NCI-H1105 treated with DMSO at 0.1 percent for 48 hours (cell line): ENCODE measurements at places on chromosomes 12 and 14.

DNA sequence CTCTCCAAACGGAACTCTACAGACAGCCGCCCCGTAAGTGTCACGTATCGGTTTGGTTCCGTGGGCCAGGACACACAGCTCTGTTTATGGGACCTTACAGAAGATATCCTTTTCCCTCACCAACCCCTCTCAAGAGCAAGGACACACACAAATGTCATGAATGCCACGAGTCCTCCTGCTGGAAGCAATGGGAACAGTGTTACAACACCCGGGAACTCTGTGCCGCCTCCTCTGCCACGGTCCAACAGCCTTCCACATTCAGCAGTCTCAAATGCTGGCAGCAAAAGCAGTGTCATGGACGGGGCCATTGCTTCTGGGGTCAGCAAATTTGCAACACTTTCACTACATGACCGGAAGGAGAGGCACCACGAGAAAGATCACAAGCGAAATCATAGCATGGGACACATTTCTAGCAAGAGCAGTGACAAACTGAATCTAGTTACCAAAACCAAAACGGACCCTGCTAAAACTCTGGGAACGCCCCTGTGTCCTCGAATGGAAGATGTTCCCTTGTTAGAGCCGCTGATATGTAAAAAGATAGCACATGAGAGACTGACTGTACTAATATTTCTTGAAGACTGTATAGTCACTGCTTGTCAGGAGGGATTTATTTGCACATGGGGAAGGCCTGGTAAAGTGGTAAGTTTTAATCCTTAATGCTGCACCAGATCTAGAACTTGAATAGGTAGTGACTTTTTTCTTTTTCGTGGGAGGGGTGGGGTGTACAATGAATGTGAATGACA is 69.7 kb downstream of the WDR20 start:
- DNase-seq = no peak

DNA sequence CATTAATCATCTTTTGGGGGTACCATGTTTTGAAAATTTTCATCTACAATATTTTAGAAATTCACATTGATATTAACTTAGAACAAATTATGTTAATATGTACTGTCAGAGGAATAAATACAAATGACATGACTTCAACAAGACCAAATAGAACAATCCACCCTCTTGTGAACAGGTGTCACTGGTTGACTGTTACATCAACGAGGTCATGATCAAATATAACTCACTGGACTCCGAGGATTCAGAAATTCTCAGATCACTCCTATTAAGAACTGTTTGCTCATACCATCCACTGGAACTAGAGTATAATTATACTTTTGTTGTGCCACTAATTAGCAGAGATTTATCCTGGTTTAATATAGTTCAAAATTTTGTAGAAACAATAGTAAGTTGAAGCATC is 318.8 kb downstream of the PRKD1 start:
- DNase-seq = peak; percentile 11

- DNase-seq = no peak
Measured at GRCh38 chr12:104740668-104741067, 217.4 kb downstream of the SLC41A2 start.

- peak; percentile 46 for DNase-seq
Measured at GRCh38 chr12:120067084-120067869, 49.3 kb downstream of the RAB35 start.

- DNase-seq = peak; percentile 6
Measured at GRCh38 chr14:106551265-106551664, 1024.9 kb downstream of the TMEM121 start.

- no peak for DNase-seq
Measured at GRCh38 chr12:75943730-75944096, 87.9 kb downstream of the PHLDA1 start.

DNA sequence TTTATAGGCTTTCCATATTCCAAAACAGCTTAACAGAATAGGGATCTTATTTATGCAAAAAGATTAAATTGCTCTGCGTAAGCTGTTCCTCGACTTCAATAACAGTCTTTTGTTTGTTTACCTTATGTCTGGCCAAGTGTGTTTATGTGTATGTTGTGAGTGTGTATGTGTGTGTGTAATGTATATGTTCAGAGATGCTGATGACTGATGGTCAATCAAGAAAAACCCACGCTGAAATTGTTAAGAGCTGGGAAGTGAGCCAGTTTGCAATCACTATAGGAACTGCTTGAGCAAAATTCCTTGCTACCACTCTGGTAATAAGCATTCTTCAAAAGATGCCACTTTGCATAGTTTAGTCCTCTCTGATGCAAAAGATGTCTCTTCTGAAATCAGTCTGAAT is 59.6 kb downstream of the PRKD1 start:
- DNase-seq = peak; percentile 16

DNA sequence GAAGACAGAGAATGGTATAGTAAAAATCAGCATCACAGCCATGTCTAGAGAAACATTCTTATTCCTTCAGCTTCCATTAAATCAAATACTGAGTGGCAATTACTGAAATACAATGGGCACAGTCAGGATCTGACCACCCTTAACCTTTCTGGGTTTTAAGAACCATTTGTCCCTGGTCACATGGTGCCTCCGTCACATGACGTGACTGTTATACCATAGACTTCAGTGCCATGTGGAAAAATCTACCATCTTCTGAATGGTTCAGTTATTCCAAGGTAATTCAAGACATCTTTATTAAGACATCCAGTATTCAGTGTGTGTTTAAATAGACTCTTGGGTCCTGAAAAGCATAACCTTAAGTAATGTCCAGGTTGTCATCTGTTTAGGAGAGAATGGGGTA is 553.1 kb upstream of the FLRT2 start:
- no peak for DNase-seq

DNA sequence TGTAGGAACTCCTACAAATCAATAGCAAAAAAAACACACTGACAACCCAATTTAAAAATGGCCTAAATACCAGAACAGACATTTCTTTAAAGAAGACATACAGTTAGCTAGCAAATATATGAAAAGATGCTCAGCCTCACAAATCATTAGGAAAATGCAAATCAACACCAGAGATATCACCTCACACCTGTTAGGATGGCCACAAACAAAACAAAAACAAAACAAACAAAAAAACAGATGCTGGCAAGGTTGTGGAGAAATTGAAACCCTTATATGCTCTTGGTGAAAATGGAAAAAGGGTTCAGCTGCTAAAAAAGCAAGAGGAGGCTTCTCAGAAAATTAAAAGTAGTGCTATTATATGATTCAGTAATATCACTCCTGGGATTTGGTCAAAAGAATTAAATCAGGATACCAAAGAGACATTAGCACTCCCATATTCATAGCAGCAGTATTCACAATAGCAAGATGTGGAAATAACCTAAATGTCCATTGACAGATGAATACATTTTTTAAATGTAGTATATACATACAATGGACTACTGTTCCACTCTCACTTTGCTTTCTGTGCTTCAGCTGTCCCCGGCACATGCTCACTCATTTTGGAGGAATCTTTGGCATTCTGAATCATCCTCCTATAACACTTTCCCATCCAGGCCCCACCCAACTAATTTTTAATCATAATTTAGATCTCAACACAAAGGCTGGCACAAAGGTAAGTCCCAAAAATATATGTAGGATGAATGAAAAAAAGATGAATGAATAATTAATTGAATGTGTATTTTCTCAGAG is 99.1 kb downstream of the SYT1 start:
- no peak for DNase-seq

DNA sequence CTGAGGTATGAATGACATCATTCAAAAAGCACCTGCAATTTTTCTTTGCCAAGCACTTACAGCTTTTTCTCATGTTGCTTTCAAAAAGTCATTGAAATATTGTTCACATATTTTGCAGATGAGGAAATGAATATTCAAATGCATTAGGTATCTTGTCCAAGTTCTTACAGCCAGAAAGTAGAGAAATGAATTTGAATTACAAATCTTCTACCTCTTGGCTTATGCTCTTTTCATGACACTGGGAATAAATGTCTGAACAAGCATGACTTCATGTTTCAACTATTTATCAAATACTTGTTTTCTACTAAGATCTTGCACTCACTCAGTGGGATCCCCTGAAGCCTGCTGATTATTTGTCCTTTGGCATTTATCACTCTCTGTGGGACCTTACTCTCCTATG is 267.2 kb upstream of the BTG1 start:
- DNase-seq = no peak

DNA sequence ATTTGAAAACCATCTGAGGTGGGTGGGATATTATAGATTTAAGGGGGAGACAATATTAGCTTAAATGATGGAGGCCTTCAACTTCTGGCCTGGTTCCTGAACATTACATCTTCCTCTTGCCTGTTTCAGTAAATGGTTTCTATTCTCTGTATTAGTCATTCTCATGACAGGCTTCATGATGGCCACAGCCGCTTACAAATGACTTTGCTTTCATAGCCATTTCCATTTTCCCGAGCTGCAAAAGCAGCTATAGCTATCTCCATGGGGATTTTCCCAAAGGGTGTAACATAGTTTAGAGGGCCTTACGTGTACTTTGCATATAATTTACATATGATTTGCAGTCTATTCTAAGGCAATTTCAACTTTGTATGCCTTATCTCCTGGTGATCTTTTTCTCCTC is 121.8 kb downstream of the NRXN3 start:
- no peak for DNase-seq

DNA sequence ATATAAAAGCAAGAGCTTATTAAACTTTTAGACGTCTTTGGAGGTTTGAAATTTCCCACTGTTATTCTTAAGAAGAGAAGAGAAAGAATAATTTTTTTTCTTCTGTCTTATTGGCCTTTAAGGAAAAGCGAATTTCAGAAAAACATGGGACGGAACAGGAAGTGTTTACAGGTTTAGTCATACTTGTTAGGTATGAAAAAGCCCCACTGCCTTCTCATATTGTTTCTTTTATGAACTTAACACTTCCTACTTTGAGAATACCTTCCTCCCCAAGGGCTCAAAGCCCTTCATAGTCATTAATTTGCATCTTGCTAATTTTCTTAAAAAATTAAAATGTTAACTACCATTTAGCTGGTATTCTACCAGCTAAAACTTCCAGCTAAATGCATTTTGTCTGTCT is 82.0 kb downstream of the ETV6 start:
- no peak for DNase-seq
